ENCODE measurements at places on chromosomes 5 and 9.

GRCh38 chr5:141596867-141597266 lies 21.9 kb downstream of the DIAPH1 start:
- DNase-seq: no peak

GRCh38 chr9:110050925-110051355 lies 157.0 kb downstream of the C9orf152 start:
- peak; percentile 73 for DNase-seq

GRCh38 chr9:16417161-16417560 lies 453.3 kb downstream of the BNC2 start:
- no peak for DNase-seq

DNA sequence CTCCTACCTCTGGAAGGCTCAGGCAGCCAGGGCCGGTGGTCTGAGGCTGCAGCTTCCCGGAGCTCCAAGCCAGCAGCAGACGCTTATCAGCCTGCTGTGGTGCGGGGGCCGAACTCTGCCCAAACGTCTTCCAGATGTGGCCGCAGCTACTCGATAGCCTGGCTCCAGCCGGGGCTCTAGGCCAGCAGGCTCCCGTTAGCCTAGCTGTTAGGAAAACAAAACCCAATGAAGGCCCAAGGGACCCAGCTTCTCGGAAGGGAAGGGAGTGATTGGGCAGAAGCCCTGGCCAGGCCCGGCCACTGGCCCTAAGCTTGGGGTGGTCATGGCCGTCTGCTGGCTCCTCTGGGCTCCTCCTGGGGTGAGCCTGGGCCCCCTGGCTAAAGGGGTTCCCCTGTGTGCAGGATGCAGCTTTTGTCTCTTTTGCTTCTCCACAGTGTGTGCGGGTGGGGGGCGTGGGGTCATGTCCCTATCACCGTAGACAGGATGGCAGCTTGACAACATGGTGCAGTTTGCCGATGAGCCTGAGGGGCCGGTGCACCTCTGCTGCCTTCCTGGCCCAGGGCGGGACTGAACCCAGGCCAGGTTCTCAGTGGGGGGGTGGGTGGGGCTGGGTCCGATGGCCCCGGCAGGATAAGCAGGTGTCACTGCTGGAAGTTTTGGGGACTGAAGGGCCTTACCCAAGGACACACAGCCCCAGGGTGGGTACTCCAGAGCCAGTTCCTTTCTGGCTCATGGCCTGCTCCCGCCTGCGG lies 18.7 kb downstream of the MYMK start:
- DNase-seq: no peak

DNA sequence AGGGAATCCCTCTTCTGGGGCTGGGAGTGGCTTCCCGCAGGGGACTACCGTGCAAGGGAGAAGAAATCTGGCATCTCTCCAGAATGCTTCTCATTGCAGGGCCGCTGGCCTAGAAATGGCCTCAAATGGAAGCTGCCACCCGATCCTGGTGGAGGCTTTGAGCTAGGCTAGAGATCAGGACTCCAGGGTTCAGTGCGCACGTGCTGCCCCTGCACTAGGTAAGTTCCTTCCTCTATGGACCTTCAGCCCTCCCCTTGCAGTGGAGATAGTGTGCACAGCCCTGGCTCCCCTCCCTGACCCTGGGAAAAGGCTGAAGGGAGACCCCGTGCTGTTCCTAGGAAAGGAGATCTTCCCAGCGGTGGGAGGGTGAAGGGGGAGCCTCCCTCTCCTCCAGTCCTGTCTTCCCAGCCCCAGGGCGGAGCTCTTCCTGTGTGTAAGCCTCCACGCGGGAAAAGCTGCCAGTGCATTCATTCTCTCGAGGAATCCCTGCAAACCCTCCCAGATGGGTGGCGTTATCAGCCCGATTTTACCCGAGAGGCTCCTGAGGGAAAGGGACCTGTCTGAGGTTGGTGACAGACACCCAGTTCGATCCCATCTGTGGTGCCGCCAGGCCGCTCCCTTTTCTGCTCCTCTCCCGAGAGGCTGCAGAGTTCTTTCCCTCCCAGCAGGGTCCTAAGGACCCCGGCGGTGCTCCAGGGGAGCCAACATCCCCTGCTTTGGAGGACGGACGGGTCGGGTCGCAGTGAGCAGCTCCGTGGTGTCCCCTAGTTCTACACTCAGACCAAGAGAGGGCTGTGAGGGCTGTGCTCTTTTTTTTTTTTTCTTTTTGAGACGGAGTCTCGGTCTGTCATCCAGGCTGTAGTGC lies 1.4 kb upstream of the CERCAM start:
- DNase-seq: no peak

GRCh38 chr9:102054811-102055210 lies 316.4 kb upstream of the GRIN3A start:
- no peak for DNase-seq

GRCh38 chr9:19947996-19948395 lies 159.2 kb upstream of the SLC24A2 start:
- no peak for DNase-seq

DNA sequence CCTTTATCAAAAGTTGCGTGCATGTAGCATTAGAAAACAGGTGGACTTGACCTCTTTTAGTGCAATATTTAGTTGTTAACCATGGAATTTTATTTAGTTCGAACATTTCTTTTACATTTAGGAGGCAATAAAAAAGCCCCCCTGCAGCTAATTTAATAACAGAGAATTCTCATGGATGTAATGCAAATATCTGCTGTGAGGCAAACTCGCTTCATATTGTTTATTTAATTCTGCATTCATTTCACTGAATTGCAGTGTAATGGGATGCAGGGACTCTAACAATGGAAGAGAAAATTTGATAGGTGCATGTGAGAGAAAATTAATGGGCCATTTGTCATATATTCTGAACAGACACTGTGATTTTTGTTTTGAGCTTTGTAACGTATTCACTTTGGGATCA lies 205.1 kb upstream of the CHD1 start:
- DNase-seq: no peak

GRCh38 chr9:14061936-14062585 lies 251.9 kb downstream of the NFIB start:
- DNase-seq: no peak

GRCh38 chr9:16816011-16816410 lies 54.5 kb downstream of the BNC2 start:
- DNase-seq: no peak

DNA sequence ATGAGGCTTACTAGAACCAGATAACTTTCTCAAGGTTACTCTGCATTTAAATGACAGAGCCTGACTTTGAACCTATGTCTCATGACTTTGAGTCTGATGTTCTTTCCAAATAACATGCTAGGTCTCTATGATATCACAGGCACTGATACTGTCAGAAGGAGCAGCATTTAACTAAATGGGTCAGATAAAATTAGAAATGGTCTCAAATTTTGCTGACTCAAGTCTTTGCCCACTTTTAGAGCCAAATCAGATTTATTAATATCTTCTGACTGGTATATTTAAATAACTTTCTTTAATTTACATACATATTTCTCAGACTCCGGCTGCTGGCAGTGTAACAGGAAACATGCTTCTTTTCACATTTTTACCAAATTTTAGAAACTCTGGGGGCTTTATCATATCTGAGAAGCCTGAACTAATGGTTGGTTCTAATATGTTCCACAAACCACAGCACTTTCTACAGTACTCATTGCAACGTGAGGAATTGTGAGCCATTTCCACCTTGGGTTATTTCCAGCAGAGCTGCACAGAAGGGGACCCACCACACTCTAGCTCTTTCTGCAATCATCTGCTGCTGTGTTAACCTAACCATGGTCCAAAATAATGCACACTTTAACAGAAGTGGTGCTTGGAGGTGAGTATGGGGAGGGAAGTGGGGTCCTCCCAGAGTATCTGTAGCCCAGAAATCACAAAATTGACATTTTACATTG lies 79.2 kb downstream of the KCTD16 start:
- no peak for DNase-seq

- no peak for DNase-seq
These were observed 6.8 kb downstream of the NNT start for GRCh38 chr5:43609752-43610151.

- DNase-seq: no peak
These were observed 46.7 kb upstream of the MAMDC2 start for GRCh38 chr9:69996967-69997366.

DNA sequence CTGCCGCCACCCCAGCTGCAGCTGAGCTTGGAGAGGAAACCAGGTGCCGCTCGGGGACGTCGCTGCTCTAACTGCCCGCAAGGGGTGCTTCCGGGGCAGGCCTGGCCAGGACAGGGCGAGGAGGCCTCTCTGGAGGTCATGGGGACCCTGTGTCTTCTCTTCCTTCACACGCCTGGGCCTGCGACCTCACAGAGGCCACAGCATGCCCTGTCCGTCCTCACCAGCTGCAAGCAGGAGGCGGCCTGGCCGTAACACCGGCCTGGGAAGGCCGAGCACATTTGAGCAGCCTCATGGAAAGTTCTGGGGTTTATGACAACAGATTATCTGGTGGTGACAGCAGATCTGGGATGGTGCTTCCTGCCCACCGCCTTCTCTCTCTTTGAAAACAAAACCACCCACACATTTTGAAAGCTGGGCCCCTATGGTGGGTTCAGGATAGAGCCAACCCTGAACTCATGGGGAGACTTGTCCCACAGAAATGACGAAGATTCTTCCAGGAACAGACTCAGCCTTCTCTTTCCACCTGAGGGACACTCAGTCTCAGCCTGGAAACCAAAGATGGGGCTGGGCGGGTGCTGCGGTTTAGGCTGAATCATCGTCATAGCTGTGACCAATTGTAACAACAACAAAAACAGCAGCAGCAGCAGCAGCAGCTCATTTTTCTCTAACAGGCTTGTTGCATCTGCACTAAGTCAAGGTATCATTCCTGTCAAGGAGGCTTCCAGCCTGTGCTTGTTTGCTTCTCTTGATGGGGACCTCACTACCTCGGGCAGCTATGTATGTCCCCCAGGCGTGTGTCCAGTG lies 99.6 kb upstream of the RAPGEF1 start:
- peak; percentile 87 for DNase-seq

GRCh38 chr9:89838621-89839020 lies 233.8 kb downstream of the GADD45G start:
- DNase-seq: no peak

DNA sequence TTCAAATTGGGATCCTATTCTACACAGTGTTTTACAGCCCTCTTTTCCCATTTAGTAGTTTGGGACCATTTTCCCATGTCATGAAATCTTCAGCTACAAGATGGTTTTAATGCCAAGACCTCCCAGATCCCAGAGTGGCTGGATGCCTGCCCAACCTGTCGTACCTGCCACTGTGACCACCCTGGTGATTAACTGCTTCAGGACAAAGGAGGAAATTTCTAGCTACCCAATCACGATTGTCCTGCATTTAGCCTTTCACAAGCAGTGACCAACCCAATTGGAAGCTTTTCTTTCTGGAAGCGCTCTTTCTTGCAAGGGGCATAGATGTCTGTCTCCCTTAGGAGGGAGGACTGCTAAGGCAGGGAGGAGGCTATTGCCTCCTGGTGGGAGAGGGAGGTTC lies 13.8 kb downstream of the IL9 start:
- DNase-seq: no peak

- no peak for DNase-seq
These were observed 667.8 kb upstream of the RGMB start for GRCh38 chr5:98105681-98106080.

- DNase-seq: no peak
These were observed 27.0 kb downstream of the ADRA1B start for GRCh38 chr5:159943326-159943725.

DNA sequence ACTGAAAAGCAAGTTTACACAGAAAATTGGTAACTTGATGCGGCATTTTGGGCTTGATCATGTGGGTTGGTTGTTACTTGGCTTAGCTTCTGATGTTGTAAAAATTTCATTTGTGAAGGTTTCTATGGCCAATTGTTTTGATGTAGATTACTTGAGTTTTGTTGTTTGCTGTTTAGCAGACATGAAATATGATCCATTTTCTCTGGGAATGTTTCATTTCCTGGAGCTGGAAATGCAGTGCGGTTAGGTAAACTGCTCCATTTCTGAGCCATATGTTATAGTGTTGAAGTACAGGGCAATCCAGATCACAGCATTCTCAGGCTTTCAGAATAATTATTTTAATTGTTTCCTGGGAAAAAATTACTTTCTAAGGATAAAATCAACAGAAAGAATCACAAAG lies 396.9 kb downstream of the ENC1 start:
- DNase-seq: no peak

DNA sequence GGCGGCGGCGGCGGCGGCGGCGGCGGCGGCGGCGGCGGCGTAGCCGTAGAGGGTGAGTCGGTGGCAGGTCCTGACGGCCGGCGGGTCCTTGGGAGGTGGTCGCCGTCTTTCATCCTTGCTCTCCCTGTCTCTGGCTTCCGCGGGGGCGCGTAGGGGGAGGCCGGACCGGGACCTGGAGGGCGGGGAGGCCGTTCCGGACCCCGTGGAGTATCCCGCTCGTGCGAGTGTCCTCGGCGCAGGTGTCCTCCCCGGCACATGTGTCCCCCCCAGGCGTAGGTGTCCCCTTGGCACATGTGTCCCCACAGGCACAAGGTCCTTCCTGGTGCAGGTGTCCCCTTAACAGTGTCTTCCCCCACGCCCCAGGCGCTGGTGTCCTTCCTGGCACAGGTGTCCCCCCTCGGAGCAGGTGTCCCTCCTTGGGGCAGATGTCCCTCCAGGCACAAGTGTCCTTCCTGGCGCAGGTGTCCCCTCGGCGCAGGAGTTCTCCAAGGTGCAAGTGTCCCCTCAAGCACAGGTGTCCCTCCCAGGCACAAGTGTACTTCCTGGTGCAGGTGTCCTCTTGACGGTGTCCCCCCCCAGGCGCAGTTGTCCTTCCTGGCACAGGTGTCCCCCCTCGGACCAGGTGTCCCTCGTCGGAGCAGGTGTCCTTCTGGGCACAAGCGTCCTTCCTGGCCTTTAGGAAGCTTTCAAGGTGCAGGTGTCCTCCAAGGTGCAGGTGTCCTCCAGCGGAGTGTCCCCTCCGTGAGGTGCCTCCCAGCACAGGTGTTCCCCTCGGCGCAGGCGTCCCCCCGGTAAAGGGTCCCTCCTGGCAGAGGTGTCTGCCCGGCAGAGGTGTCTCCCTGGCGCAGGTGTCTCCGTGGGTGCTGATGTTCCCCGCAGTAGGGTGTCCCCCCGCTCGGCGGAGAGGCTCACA lies 519 bp downstream of the EXOC3 start:
- DNase-seq: no peak

- DNase-seq: no peak
These were observed 361.1 kb upstream of the TLE4 start for GRCh38 chr9:79210541-79211243.

DNA sequence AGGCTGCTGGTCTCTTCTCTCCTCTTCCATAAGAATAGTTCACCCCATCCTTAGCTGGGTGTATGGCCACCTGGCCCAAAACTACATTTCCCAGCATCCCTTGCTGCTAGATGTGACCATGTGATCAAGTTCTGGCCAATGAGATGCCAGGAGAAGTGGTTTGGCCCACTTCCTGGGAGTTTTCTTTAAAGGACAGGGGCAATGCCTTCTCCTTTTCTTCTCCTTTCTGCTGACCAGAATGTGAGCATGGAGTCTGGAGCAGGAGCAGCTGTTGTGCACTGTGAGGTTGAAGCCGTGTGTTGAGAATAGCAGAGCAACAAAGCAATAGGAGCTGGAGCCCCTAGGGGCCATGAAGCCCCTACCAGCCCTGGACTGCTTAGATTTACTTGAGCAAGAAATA lies 36.8 kb downstream of the C9orf50 start:
- DNase-seq: peak; percentile 24

GRCh38 chr9:128051932-128052709 lies 15.0 kb downstream of the NAIF1 start:
- DNase-seq: no peak

GRCh38 chr5:154523709-154524108 lies 45.7 kb upstream of the HAND1 start:
- no peak for DNase-seq

All from amniotic stem cell (primary cell).